T-cell (primary cell): ENCODE measurements at places on chromosomes 4 and X.

GRCh38 chr4:26181616-26182015 is 139.2 kb upstream of the RBPJ start:
- no peak for DNase-seq

DNA sequence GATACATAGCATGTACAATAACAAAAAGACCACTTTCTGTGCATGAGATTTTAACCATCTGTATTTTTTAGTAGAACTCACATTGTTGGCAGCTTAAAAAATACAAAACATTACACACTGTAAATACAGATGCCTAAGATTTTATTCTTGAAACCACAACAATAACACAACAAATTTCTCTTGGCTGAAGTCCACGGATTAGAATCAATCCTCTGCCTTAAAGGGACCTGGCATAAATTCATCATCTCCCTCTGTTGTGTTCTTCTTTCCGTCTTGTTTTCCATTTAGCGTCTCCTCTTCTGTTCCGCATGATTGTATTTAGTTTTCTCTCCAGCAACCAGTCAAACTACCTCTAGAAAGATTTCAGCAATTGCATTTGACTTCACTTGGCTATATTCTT is 231.0 kb downstream of the SPOCK3 start:
- DNase-seq = no peak

- no peak for DNase-seq
Measured at GRCh38 chrX:39592776-39593175, 505.0 kb downstream of the BCOR start.

GRCh38 chr4:111937368-111937767 is 207.9 kb upstream of the FAM241A start:
- no peak for DNase-seq

DNA sequence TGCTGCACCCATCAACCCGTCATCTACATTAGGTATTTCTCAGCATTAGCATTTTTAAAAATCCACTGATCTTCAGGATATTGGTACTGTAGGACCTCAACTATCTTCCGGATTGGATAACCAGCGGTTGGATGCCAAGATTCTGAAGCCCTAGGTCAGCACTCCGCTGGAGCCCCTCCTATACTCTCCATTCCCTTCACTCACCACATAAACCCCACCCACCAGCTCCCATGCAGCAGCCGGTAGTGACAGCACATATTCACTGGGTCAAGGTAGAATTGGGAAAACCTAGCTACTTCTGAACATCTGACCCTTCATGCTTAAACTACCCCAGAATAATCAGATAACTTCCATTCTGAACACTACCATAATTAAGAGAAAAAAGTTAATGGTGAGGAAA is 134.9 kb downstream of the CORIN start:
- DNase-seq = no peak

- DNase-seq = no peak
Measured at GRCh38 chrX:16429406-16429805, 220.6 kb upstream of the S100G start.

- DNase-seq = no peak
Measured at GRCh38 chrX:106698693-106699092, 27.8 kb upstream of the RNF128 start.

GRCh38 chrX:13010546-13010945 is 33.9 kb downstream of the FAM9C start:
- DNase-seq = no peak

- no peak for DNase-seq
Measured at GRCh38 chr4:74016068-74016467, 17.6 kb upstream of the CXCL5 start.

GRCh38 chr4:173252024-173252935 is 81.9 kb downstream of the HMGB2 start:
- DNase-seq = no peak

- no peak for DNase-seq
Measured at GRCh38 chr4:129532573-129532972, 436.6 kb downstream of the C4orf33 start.

DNA sequence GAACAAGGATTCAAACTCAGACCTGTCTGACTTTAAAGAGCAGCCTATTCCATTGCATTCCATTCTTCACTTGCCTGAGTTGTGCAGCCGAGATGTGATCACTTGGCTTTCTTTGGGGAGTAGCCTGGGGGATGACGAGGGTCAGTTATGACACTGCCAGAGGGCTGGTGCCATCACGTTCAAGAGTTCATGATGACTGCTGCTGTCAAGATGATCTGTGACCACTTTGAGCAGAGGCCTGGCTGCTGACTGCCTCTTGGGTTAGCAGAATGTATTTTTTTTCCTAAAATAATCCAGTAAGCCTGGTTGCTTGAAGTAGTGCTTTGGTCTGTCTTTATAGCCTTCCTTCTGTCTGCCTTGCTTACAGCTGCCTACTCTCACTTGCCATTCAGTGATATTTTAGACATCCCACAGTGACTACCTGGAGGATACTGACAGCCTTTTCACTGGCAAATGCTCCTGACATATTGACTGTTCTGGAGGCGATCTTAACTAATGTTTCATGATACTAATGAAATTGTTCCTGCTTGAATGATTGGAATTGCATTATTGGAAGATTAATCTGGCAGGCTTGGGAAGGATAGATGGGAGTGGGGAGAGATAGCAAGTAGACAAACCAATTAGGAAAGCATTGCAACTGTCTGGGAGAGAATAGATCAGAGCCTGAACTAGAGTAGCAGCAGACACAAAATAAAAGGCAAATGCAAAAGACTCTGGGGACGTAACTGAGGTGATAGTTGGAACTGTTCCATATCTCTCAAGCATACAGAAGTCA is 221.6 kb upstream of the LCORL start:
- no peak for DNase-seq

DNA sequence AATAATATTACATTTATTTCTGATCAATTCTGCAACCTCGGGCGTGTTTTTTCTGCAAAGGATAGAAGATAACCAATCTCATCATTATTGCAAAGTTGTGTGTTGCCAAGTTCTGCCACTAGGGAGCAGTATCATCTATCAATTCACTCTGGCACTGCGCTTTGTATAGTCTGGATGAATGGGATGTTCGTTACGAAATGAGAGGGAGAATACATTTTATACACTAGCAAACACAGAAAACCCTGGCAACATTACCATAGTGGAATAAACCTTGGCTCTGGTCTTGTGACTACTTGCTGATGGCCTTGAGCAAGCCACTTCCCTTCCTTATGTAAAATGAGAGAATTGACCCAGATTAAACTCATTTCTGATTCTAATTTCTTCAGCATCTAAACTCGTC is 97.5 kb upstream of the ZNF518B start:
- peak; percentile 38 for DNase-seq

DNA sequence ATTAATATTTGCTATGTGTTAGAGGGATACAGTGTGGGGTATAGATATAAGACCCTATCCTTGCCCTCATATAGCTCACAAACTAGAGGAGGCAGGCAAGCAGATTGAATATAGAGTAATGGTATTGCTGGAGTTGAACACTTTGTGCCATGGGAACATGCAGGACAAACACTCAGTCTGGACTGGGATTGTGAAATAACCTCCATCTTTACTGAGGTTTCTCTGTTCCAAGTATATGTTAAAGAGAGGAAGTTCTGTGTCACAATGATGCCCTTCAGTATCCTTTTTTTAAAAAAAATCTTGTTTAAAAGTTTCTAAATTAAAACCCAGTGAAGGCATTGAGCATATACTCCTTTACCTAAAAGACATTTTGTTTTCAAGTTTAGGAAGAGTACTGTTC is 8.7 kb downstream of the FABP2 start:
- DNase-seq = no peak

GRCh38 chrX:137227151-137227550 is 193.4 kb upstream of the GPR101 start:
- no peak for DNase-seq

DNA sequence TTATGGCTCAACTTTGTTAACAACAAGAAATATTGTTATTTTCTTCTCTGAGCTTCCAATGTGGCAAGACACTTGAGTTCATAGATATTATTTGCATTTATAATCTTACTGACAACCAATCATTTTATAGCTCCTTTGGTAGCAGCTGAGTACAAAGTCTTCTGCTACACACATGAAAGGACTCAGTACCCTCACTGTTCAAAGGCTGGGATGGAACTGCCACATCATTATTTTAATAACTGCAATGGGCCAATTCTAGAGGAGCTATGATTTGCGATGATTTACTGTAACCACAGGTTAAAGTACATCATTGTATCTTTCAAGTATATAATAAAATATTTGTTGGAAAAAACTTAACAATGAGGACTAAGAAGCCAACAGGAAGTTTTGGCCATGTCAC is 10.9 kb downstream of the MTTP start:
- no peak for DNase-seq
